ENCODE measurements at places on chromosomes 1 and 21. TPM values are rescaled to one million over a fixed set of nuclear protein-coding genes. Genes with fewer than 3 reads are reported as not detected.

The MRPL20 gene
- total RNA-seq = 129 TPM

The TCHH gene
- total RNA-seq = under 0.01 TPM

The KRTAP10-10 gene
- not detected for total RNA-seq

The MPL gene
- total RNA-seq = not detected

The SEC16B gene
- 1.7 TPM for total RNA-seq

The IL24 gene
- 1.7 TPM for total RNA-seq

The USH2A gene
- not detected for total RNA-seq

The C1orf226 gene
- 0.56 TPM for total RNA-seq

The LY9 gene
- not detected for total RNA-seq

The UTS2 gene
- total RNA-seq = 0.56 TPM

The SNX7 gene
- total RNA-seq = 46.8 TPM

The ECM1 gene
- total RNA-seq = 13.8 TPM

The OR2T11 gene
- total RNA-seq = not detected

The PDZK1 gene
- 0.38 TPM for total RNA-seq

The GPR25 gene
- not detected for total RNA-seq

The OR6N1 gene
- not detected for total RNA-seq

The C2CD2 gene
- 62.9 TPM for total RNA-seq

The NBL1 gene
- total RNA-seq = 71.7 TPM

The SIK1 gene
- total RNA-seq = 0.58 TPM

The CHIA gene
- total RNA-seq = not detected

The TMPRSS15 gene
- total RNA-seq = not detected

The HSD11B1 gene
- 6.8 TPM for total RNA-seq

The PBX1 gene
- 11.3 TPM for total RNA-seq

The CIART gene
- total RNA-seq = 4.8 TPM

The REN gene
- total RNA-seq = not detected

The CYP4A22 gene
- not detected for total RNA-seq

The ANGPTL1 gene
- 4.6 TPM for total RNA-seq

The HHIPL2 gene
- total RNA-seq = not detected
